Uterine smooth muscle cell (primary cell): ENCODE measurements at places on chromosomes 4 and X. TPM values are rescaled to one million over a fixed set of nuclear protein-coding genes. Genes with fewer than 3 reads are reported as not detected.

OPN1LW gene
- total RNA-seq = not detected in 2 replicates

CYLC1 gene
- not detected in 2 replicates for total RNA-seq

RRH gene
- 0.22 TPM in 1 of 2 replicates, not detected in the other for total RNA-seq

GPC3 gene
- total RNA-seq = not detected in 2 replicates

TBX22 gene
- not detected in 2 replicates for total RNA-seq

IL2 gene
- not detected in 2 replicates for total RNA-seq

KLHL34 gene
- under 0.01 TPM in 1 of 2 replicates, not detected in the other for total RNA-seq

STPG2 gene
- not detected in 2 replicates for total RNA-seq

AKAP14 gene
- total RNA-seq = not detected in 2 replicates

DNAAF6 gene
- not detected in 2 replicates for total RNA-seq

CLDN34 gene
- total RNA-seq = not detected in 2 replicates

SLC10A4 gene
- 0.25 and 0.77 TPM in 2 replicates for total RNA-seq

CYSLTR1 gene
- 0.11 TPM in 1 of 2 replicates, not detected in the other for total RNA-seq

AKAP4 gene
- total RNA-seq = not detected in 2 replicates

GABRB1 gene
- total RNA-seq = 0.55 TPM in 1 of 2 replicates, not detected in the other

CXCL6 gene
- total RNA-seq = 0.77 and 1.1 TPM in 2 replicates

L1CAM gene
- total RNA-seq = 2.7 and 5.5 TPM in 2 replicates

TCEAL6 gene
- total RNA-seq = not detected in 2 replicates

APOO gene
- 11.1 and 12.4 TPM in 2 replicates for total RNA-seq

TENM3 gene
- total RNA-seq = 5.8 and 7.0 TPM in 2 replicates
